ENCODE measurements at places on chromosomes 5 and 9.

DNA sequence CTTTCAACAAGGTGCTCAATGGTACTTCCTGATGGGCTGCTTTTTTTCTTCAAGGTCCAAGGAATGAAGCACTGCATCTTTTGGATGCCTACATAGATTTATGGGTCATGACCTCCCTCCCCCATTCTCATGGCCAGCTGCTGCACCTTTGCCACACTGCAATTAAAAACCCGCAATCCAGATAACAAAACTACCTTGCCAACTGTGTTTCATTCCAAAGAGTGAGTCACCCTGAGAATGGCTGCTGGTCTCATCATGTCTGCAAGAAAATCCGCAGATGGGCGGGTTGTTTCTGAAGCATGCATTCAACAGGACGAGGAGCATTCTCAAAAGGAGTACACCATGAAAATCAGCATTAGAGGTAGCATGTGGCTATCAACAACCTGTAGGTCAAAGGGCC lies 139.8 kb downstream of the ELAVL2 start:
- peak overlapping the region; percentile 18 for H3K4me3 ChIP-seq
- H3K27ac ChIP-seq = no peak overlapping the region
- DNase-seq = no peak

DNA sequence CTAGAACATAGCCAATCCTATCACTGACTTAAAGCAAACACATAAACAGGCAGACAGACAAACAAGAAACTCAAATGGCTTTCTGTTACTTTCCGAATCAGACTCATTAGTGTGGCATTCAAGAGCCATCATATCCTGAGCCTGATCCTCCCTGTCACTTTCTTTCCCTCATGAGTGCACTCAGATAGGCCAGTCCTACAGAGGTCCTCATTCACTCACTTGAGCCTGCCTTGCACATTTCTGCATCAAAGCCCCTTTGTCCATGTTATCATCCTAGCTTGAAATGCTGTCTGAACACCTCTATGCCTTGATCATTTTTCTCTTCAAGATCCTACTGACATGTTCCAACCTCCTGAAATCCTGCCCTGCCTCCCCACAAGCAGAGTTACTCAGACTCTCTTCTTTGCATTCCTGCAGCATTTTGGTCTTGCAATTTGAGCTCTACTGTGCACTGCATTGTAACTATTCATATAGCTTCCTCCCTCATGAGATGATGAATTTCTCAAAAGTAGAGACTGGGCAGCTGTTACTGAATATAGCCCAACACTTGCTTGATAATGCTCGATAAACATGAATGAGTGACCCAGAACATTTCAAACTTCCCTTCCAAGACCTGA lies 126.9 kb downstream of the PALM2AKAP2 start:
- DNase-seq = no peak
- no peaks in the 10 kb centered on the region for H3K4me1 ChIP-seq
- H3K27me3 ChIP-seq = no peaks in the 10 kb centered on the region
- H3K36me3 ChIP-seq = no peaks in the 10 kb centered on the region

DNA sequence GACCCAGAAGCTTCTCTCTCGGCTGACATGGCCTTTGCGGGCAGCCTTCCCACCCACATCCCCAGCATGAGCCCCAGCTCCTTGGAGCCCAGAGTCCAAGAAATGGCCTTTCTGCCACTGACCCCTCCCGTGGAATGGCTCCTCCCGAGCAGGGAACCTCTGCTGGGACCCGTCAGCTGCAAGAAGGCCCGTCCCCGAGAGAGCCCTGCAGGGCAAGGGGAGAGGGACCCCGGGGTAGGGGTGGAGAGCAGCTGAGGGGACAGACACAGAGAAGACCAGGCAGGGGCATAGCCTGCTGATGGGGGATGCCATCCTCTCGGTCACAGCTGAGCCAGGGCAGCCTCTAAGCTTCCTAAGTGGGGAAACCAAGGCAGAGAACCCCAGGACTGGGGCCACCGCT lies 11.2 kb upstream of the NOTCH1 start:
- H3K27me3 ChIP-seq = peaks cover 4% of the 10 kb centered on the region
- no peak for DNase-seq
- H3K4me3 ChIP-seq = no peak overlapping the region
- H3K4me1 ChIP-seq = peaks cover 17% of the 10 kb centered on the region

- peaks cover 32% of the 10 kb centered on the region for H3K36me3 ChIP-seq
- peaks cover 5% of the 10 kb centered on the region for H3K27me3 ChIP-seq
- peaks cover 76% of the 10 kb centered on the region for H3K4me1 ChIP-seq
- no peak overlapping the region for H3K4me3 ChIP-seq
- peak overlapping the region; percentile 11 for H3K27ac ChIP-seq
Measured at GRCh38 chr5:143117821-143118220, 285.7 kb downstream of the NR3C1 start.

- H3K4me3 ChIP-seq = no peak overlapping the region
- no peaks in the 10 kb centered on the region for H3K4me1 ChIP-seq
- DNase-seq = no peak
- H3K27ac ChIP-seq = no peak overlapping the region
Measured at GRCh38 chr5:134825212-134825611, 20.6 kb upstream of the C5orf24 start.

DNA sequence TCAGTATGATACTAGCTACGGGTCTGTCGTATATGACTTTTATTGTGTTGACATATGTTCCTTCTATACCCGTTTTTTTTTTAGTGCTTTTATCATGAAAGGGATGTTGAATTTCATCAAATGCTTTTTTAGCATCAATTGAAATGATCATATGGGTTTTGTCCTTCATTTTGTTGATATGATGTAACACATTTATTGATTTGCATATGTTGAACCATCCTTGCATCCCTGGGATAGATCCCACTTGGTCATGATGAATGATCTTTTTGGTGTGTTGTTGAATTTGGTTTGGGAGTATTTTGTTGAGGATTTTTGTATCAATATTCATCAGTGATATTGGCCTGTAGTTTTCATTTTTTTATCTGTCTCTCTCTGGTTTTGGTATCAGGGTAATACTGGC lies 50.9 kb downstream of the OSMR start:
- no peak overlapping the region for H3K4me3 ChIP-seq
- no peak for DNase-seq
- H3K27ac ChIP-seq = no peak overlapping the region
- H3K27me3 ChIP-seq = peaks cover 8% of the 10 kb centered on the region
- H3K4me1 ChIP-seq = no peaks in the 10 kb centered on the region
- H3K36me3 ChIP-seq = peaks cover 3% of the 10 kb centered on the region

GRCh38 chr9:72926506-72926905 lies 26.3 kb downstream of the ALDH1A1 start:
- no peak overlapping the region for H3K27ac ChIP-seq
- no peak for DNase-seq
- H3K36me3 ChIP-seq = no peaks in the 10 kb centered on the region
- no peaks in the 10 kb centered on the region for H3K27me3 ChIP-seq
- H3K4me1 ChIP-seq = no peaks in the 10 kb centered on the region

GRCh38 chr9:80867731-80868130 lies 821.6 kb downstream of the TLE1 start:
- no peak overlapping the region for H3K27ac ChIP-seq
- no peaks in the 10 kb centered on the region for H3K4me1 ChIP-seq
- no peaks in the 10 kb centered on the region for H3K27me3 ChIP-seq
- no peak for DNase-seq
- H3K36me3 ChIP-seq = no peaks in the 10 kb centered on the region

GRCh38 chr5:43020399-43020746 lies 19.7 kb downstream of the ANXA2R start:
- peaks cover 25% of the 10 kb centered on the region for H3K27me3 ChIP-seq
- no peak for DNase-seq
- no peaks in the 10 kb centered on the region for H3K36me3 ChIP-seq
- H3K4me3 ChIP-seq = peak overlapping the region; percentile 99

- no peaks in the 10 kb centered on the region for H3K36me3 ChIP-seq
- H3K4me1 ChIP-seq = no peaks in the 10 kb centered on the region
- no peak overlapping the region for H3K27ac ChIP-seq
- H3K27me3 ChIP-seq = no peaks in the 10 kb centered on the region
Measured at GRCh38 chr9:15155323-15155722, 151.7 kb downstream of the TTC39B start.

DNA sequence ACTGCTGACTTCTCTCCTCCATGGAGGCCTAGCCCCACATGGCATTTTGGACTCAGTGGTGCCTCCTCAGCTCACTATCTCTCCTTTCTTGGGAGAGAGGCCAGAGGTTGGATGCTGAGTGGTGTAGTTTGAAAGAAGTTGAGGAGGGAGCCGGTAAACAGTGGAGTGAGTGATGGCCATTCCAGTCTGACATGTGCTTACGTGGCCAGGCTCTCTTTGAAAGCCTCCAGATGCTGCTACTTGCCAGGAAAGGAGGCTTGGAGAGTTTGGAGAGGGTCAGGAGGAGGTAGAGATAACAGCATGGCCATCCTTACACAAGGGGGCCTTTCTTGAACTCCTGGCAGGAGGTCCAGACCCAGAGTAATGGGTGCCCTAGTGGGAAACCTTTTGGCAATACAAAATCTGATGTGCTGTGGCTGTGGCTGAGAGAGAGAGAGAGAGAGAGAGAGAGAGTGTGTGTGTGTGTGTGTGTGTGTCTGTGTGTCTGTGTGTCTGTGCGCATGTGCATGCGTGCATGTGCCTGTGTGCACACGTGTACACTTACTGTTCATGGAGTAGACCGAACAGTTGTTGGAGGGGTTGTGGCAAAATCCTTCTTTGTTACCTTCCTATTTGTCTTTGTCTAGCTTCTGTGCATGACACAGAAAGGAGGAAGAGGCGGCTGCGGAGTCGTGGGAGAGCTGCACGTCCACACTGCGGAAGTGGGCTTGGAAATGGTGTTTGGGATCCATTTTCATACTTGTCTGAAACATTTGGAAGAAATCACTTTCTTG lies 37.8 kb downstream of the RALGPS1 start:
- H3K4me1 ChIP-seq = no peaks in the 10 kb centered on the region
- no peak overlapping the region for H3K27ac ChIP-seq
- peaks cover 4% of the 10 kb centered on the region for H3K36me3 ChIP-seq
- H3K27me3 ChIP-seq = peaks cover 2% of the 10 kb centered on the region

DNA sequence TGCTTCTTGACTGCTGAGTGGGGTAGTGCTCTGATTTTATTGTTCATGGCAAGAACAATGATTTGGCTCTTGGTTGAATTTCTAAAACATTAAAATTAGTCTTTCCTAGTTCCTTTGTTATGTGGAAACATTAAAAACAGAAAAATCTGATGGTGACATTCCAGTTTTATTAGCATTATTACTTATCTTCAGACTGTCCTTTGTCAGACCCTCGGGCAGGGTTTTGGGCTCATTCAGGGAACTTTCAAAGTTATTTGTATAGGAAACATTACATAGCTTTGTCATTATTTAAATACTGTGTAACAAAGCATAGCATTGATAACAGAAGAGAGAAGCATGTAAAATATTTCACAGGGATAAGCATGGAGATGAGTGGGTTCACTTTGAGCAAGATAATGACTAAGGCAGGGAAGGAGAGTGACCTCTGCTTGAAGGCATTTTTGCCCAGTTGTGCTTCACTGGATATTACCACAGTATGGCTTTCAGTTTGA lies 119.9 kb downstream of the KDM4C start:
- peaks cover 80% of the 10 kb centered on the region for H3K4me1 ChIP-seq
- H3K27ac ChIP-seq = no peak overlapping the region
- H3K36me3 ChIP-seq = no peaks in the 10 kb centered on the region
- DNase-seq = no peak

- H3K27ac ChIP-seq = no peak overlapping the region
- H3K36me3 ChIP-seq = no peaks in the 10 kb centered on the region
- H3K4me1 ChIP-seq = peaks cover 11% of the 10 kb centered on the region
- H3K27me3 ChIP-seq = peaks cover 5% of the 10 kb centered on the region
- no peak for DNase-seq
Measured at GRCh38 chr5:112385566-112385965, 33.5 kb downstream of the EPB41L4A start.

- no peak overlapping the region for H3K27ac ChIP-seq
- DNase-seq = no peak
- no peaks in the 10 kb centered on the region for H3K4me1 ChIP-seq
- H3K27me3 ChIP-seq = no peaks in the 10 kb centered on the region
- H3K4me3 ChIP-seq = no peak overlapping the region
- H3K36me3 ChIP-seq = no peaks in the 10 kb centered on the region
Measured at GRCh38 chr5:84565866-84566265, 181.2 kb upstream of the EDIL3 start.

DNA sequence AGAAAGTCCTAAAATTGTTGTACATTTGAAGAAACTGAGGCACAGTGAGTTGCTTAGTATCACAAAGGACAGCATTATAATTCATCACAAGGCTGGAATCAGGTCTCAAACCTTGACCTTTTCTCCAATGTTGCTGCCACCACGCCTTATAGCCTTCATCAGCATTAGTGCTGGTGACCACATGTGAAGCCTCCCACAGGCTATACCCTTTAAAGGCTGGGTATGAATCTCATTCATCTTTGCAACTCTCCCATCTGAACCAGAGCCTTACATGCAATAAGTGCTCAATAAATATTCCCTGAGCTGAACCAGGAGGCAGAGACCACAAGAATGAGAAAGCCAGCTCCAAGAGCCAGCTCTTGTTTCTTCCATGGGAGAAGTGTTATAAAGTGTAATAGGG lies 104.7 kb downstream of the SPOCK1 start:
- H3K27ac ChIP-seq = no peak overlapping the region
- H3K4me3 ChIP-seq = no peak overlapping the region
- DNase-seq = no peak
- no peaks in the 10 kb centered on the region for H3K36me3 ChIP-seq

- no peak overlapping the region for H3K27ac ChIP-seq
- DNase-seq = no peak
- no peaks in the 10 kb centered on the region for H3K4me1 ChIP-seq
- H3K4me3 ChIP-seq = no peak overlapping the region
- peaks cover 6% of the 10 kb centered on the region for H3K27me3 ChIP-seq
Measured at GRCh38 chr9:6565312-6565711, 80.2 kb downstream of the GLDC start.

- H3K27ac ChIP-seq = peak overlapping the region; percentile 17
- no peak overlapping the region for H3K4me3 ChIP-seq
- H3K36me3 ChIP-seq = peaks cover 18% of the 10 kb centered on the region
- H3K27me3 ChIP-seq = peaks cover 3% of the 10 kb centered on the region
- H3K4me1 ChIP-seq = peaks cover 35% of the 10 kb centered on the region
Measured at GRCh38 chr5:143164557-143164956, 238.9 kb downstream of the NR3C1 start.

GRCh38 chr5:135971701-135972100 lies 16.9 kb upstream of the LECT2 start:
- no peak overlapping the region for H3K27ac ChIP-seq
- no peaks in the 10 kb centered on the region for H3K4me1 ChIP-seq
- peaks cover 19% of the 10 kb centered on the region for H3K27me3 ChIP-seq
- DNase-seq = no peak
- no peaks in the 10 kb centered on the region for H3K36me3 ChIP-seq

- H3K4me1 ChIP-seq = peaks cover 38% of the 10 kb centered on the region
- peak; percentile 54 for DNase-seq
- peak overlapping the region; percentile 12 for H3K4me3 ChIP-seq
- peaks cover 1% of the 10 kb centered on the region for H3K27me3 ChIP-seq
- H3K36me3 ChIP-seq = peaks cover 40% of the 10 kb centered on the region
Measured at GRCh38 chr5:14685757-14686156, 21.2 kb downstream of the OTULIN start.
